ENCODE measurements at places on chromosomes 1 and 21.

DNA sequence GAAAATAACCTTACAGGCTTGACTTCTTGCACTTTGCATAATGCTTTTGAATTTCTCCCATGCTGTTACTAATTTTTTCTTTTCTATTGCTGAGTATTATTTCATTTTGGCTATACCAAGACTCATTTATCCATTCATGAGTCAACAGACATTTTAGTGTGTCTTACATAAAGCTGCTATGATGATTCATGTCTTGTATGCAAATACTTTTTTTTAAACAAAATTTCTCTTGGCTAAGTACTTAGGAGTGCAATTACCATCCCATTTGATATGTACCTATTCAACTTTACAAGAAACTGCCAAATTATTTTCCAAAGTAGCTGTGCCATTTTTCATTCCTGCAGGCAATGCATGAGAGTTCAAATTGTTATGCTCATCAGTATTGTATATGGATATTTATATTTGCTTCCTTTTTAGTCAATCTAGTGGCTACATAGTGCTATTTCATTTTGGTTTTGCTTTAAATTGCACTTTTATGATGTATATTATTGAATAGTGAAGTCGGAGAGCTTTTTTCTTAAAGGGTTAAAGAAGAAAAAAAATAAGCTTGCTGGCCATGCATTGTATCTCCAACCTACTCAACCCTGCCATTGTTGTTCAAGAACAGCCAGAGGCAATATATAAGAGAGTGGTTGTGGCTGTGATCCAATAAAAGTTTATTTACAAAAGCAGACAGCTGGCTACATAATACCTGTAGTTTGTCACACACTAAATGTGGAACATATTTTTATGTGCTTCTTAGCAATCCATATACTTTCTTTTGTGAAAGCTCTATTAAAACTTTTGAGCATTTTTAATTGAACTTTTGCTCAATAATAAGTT lies 862.8 kb downstream of the KCNT2 start:
- no peak for DNase-seq

- DNase-seq = no peak
These were observed 230.6 kb downstream of the DSCAM start for GRCh38 chr21:40616377-40616704.

GRCh38 chr1:21024918-21025317 lies 151.8 kb downstream of the EIF4G3 start:
- DNase-seq = no peak

- no peak for DNase-seq
These were observed 123.8 kb downstream of the TLR5 start for GRCh38 chr1:223019256-223019655.

GRCh38 chr21:46035809-46036695 lies 54.5 kb downstream of the COL6A1 start:
- DNase-seq = no peak

DNA sequence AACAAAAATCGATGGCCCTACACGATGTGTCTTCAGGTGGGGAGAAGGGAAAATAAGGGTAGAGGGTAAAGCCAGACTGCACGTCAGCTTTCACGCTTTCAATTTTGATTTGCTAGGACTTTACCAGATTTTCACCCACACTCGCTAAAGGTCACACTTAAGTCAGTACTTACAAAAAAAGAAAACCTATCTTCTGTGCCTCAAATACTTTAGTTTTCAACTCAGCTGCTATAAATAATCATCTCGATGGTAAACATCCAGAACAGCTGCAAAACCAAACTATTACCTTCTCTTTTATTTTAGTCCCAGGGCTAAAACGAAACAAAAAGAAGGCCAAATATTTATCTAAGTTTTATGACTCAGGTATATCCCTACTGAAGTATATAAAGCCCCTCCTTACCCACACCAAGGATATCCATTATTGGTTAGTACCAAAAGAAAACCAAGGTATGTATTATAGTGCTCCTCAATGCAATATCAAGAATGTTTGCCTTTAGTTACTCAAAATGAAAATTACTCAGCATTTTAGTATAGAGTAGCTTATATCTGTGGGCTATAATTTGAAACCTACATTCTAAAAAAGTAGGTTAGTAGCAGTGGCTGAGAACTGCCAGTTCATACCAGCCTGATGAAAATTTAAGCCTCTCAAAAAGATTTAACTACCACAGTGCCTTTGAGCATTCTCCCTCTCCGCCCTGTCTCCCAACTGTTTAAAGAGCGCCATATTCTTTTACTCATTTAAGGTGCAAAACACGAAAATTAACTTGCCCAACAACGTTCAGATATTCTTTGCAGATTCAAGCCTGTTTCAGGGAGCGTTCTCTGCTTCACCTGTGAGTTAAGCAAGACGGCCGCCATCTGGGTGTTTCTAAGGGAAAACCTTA lies 1.5 kb downstream of the CSDE1 start:
- no peak for DNase-seq

DNA sequence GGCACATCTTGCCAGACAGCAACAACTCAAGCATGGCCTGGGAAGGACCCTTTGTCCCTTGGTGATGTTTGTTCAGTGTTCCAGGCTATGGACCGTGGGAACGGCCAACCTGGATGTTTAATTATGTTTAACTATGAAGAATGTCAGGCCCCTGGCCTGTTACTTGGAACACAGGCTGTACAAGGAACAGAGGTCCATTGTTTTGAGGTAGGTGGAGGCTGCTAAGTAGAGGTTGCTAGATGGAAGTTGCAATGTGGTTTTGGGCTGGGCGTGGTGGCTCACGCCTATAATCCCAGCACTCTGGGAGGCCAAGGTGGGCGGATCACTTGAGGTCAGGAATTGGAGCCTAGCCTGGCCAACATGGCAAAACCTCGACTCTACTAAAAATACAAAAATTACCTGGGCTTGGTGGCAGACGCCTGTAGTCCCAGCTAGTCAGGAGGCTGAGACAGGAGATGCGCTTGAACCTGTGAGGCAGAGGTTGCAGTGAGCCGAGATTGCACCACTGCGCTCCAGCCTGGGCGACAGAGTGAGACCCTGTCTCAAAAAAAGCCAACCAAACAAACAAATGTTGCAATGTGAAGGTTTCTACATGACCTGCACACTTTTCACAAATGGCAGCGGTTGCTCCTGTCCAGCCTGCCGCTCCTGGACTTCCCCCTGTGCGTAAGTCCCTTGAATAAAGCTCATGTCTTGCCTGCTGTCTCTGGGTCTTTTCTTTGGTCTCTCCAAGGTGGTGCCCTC lies 2.5 kb upstream of the LEFTY1 start:
- DNase-seq = no peak

DNA sequence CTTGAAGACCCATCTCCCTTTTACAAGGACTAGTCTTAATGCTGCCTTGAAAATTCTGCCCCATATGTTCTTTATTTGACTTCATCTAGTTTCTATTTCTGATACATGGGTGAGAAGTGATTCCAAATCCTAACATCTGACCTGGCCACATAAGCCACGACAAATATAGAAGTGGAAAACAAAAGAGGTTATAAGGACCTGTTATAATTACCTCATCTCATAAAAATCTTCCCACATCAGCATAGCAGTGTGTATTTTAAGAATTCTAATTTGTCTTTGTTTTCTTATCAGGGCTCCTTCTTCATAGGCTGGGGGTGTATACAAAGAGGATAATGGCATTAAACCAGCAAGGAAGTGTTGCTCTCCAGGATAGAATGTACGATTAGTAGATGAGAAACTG lies 1007.4 kb downstream of the TTLL7 start:
- DNase-seq = no peak

GRCh38 chr1:225595452-225595851 lies 57.5 kb downstream of the ENAH start:
- DNase-seq = no peak

- no peak for DNase-seq
These were observed 65.7 kb downstream of the SDC3 start for GRCh38 chr1:30842697-30843354.

DNA sequence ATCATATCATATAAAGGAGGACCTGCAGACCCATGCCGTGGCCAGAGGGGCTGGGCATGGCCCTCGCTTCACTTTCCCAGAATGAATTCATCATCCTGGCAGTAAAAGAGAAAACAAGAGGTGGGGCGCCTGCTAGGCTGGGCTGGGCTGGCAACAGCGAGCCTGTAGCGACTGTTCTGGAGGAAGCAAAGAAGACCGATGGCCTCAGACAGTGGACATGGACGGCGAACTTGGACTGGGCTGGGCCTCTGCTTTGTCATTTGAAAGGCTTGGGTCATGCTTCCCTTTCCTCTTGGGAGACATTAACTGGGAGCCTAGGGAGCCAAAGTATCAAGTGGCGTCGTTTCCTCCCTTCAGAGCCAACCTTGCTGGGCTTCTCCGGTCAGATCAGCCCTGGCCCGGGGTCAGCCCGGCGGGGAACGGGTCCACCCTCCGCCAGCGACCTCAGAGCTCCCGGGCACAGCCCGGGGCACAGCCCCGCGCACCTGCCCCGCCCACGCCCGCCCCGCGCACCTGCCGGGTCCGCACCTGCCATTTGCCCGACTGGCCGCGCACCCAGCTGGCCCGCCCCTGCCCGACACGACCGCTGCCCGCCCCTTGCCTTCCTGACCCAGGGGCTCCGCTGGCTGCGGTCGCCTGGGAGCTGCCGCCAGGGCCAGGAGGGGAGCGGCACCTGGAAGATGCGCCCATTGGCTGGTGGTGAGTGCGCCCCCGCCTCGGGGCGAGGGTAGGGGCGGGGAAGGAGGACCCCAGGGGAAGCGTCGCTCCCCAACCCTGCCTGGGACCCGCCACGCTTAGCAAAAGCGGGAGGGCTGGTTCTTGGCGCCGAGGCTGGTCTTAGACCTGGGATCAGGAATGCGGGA lies at the start of gene FAM3B:
Gene FAM3B, plus strand, starts transcription at position 602 of the 863 bp plus-strand sequence. Its CDS starts 79 bp downstream, at position 681.
- DNase-seq = no peak

GRCh38 chr1:23290836-23291565 lies 53.1 kb downstream of the HNRNPR start:
- no peak for DNase-seq

DNA sequence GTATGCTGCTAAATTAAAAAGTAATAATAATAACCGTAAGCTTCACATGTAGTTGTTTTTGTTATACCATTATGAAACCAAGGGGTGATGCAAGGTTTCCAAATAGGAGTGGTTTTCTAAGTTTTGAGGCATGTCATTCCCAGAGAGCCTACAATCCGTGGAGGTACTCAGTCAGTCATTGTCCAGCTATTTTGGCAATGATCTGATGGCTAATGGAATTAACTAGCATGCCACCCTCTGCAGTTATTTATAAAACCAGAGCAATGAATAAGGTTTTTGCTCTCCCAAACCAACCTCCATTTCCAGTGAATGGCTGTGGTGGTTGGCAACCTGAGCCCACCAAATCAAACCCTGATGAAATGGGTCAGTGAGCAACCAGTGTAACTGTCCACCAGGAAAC lies 106.4 kb downstream of the TBX15 start:
- DNase-seq = no peak
